Common myeloid progenitor, CD34-positive (primary cell): ENCODE measurements at places on chromosomes 1 and 21.

DNA sequence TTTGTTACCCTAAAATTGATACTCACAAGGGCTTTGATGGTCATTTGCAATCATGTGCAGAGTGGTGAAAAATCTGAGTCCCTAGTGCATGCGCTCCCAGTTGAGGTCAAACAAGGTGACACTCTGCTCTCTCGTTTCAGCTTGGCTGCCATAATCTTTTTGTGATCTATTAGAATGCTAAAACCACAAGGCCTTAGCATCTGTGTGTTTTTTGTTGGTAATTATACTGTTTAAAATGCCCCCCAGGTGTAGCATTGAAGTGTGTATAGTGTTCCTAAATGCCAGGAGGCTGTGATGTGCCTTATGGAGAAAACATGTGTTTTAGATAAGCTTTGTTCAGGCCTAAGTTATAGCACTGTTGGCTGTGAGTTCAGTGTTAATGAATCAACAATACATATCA, 89.3 kb downstream of the PLD5 start:
- no peak overlapping the region for H3K27ac ChIP-seq
- no peaks in the 10 kb centered on the region for H3K36me3 ChIP-seq
- H3K4me1 ChIP-seq: no peaks in the 10 kb centered on the region
- H3K27me3 ChIP-seq: no peaks in the 10 kb centered on the region
- DNase-seq: no peak
- H3K4me3 ChIP-seq: no peak overlapping the region

DNA sequence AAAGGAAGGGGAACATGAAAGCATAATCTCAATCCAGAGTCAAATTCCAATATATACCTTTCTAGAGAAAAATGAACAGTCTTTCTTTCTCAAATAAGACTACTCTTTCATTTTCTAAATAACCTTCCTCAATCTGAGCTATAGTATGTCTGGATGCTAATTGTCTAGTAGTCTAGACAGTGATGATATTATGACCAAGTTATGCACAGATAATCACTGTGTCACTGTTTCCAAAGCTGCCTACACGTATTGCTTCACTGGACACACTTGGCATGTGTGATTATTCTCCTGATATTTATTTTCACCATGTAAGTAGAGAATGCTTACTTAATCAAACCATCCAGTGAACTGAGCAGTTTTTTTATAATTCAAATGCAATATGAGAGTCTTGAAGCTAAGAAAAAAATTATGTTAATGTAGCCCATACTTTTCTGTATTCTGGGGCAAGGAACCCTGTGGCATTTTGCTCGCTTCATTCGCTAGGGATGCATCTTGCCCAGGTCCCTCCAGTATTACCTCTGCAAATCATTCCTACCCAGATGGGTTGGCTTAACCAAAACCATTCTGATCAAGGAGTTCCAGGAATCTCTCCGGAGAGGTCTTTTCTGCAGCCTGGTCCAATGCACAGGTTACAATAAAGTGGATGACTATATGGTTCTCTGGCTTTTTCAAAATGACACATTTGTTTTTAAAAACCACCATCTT, 303.1 kb upstream of the RUNX1 start:
- H3K36me3 ChIP-seq: no peaks in the 10 kb centered on the region
- no peaks in the 10 kb centered on the region for H3K4me1 ChIP-seq
- H3K4me3 ChIP-seq: no peak overlapping the region

DNA sequence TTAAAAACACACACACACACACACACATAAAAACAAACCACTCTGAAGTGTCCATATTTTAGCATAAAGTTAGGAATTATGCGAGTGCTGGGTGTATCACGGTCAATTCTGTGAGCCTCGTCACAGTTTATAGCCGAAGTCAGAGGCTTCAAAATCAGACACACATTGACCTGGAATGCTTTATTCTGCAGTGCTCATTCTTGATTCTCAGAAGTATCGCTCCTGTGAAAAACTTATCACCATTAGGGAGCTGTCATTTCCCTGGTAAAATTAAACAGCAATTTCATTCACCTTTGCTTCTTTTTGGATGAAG, 8.7 kb upstream of the IRF2BP2 start:
- no peaks in the 10 kb centered on the region for H3K27me3 ChIP-seq
- DNase-seq: no peak
- H3K36me3 ChIP-seq: no peaks in the 10 kb centered on the region
- peaks cover 17% of the 10 kb centered on the region for H3K4me1 ChIP-seq
- H3K4me3 ChIP-seq: no peak overlapping the region

GRCh38 chr1:183810121-183810520, 5.2 kb downstream of the RGL1 start:
- H3K4me1 ChIP-seq: peaks cover 11% of the 10 kb centered on the region
- H3K36me3 ChIP-seq: no peaks in the 10 kb centered on the region
- H3K4me3 ChIP-seq: no peak overlapping the region
- no peak for DNase-seq
- H3K27me3 ChIP-seq: peaks cover 17% of the 10 kb centered on the region

DNA sequence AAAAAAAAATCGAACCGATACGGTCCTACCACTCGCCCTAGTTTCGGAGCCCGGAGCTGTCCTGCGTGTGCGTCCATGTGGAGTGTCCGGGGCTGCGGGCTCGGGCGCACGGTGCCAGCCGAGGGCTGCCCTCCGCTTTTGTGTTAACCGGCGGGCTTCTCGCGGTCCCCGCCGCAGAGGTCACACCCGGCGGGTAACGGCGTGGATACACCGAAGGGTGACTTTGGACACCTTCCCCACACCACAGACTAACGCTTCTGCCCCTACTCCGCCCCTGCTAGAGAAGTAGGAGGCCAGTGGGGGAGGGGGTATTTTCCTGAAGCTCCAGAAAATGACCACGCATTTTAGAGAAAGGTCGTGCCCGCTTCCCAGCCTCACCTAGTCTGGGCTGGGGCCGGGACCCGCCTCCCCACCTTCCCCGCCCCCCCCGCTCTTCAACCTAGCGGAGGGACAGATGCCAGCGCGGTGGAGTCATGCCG, 609 bp upstream of the ATF3 start:
- peaks cover 37% of the 10 kb centered on the region for H3K4me1 ChIP-seq
- H3K27me3 ChIP-seq: peaks cover 60% of the 10 kb centered on the region
- no peak overlapping the region for H3K27ac ChIP-seq
- H3K4me3 ChIP-seq: peak overlapping the region; percentile 48
- no peaks in the 10 kb centered on the region for H3K36me3 ChIP-seq
- no peak for DNase-seq

DNA sequence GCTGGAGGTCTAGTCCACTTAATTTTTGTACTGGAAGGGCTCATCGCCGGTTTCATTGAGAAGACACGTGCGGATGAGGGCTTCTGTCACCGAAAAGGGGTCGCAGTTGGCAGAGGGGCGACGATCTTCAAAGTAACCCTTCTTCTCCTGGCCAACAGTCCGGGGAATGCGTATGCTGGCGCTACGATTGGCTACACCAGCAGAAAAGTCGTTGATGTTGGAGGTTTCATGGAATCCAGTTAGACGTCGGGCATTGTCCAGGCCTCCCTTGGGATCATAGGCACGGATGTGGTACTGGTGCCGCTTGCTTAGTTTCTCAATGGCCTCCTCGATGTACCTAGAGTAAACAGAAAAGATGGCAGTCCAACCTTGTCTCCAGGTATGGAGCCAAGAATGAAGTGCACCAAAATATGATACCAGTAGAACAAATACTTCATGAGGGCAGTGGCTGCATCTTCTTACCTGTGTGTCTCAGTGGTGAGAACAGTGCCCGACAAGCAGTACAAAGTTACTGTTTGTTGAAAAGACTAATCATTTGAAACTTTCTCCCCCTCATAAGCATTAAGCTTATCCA, 7.1 kb downstream of the GLUL start:
- no peak overlapping the region for H3K4me3 ChIP-seq
- H3K36me3 ChIP-seq: peaks cover 75% of the 10 kb centered on the region
- no peaks in the 10 kb centered on the region for H3K27me3 ChIP-seq
- H3K27ac ChIP-seq: no peak overlapping the region
- DNase-seq: no peak
- H3K4me1 ChIP-seq: peaks cover 3% of the 10 kb centered on the region
